ENCODE measurements at places on chromosomes 3 and 15.

- DNase-seq, result no peak
Observed at GRCh38 chr3:73036694-73037591, 24.5 kb upstream of the EBLN2 start.

DNA sequence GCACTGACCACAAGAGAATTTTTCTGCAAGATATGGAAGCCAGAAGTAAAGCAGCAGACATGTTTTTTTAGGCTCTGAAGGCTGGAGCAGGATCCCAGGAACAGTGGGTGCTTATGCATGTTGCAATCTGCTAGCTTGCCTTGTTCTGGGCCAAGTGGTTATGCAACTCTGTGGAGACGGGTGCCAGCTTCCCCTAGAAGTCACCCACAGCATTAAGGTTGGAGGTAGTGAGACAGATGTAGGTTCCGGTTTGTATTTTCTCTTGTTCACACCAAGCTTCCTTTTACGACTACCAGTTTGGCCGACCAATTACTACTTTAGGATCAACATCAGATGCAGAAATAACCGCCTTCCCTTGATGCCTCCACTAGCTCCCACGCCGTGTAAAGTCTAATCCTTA lies 11.1 kb downstream of the DPH3 start:
- no peak for DNase-seq

- DNase-seq, result no peak
Observed at GRCh38 chr15:95017666-95018328, 786.4 kb downstream of the MCTP2 start.

DNA sequence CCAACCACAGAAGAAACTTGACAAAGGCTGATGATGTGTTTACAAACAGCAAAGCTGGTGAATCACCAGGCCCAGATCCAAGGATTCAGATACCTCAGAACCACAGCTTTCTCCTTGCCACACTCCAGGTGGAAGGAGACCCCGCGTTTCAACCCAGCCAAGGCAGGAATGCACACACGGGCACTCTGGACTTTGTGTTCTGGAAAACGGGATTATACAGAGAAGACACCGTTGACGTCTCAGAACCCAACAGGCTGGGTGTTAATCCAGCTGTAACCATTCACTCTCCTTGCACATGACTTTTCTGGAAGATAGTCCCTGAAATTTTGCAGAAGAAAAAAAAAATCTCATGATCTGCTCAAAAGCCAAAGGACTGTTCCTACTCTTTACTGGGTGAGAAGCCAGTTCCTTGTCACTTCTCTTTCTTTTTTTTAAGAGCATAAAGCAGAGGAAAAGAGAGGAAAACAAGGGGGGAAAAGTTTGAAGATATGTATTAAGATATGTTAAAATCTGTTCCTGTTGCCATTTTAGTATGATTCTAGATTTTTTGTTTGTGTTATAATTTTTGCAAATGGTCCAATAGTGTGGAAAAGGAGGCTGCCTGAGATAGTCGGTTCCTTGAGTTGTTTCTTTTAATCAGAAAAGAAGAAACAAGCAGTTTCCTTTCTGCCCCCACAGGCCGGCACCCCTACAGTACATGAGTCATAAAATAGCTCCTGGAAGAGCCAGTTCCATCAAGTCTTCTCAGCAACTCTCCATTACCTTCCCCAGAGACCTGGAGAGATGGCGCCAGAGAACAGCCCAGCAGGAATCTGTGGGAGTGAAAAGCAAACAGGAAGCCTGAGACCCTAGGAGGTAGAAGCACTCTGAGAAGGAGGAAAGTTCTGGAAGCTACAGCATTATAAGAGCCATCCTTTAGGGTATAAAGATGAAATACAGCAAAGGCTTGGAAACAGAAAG lies 73.1 kb downstream of the RORA start:
- DNase-seq, result no peak

DNA sequence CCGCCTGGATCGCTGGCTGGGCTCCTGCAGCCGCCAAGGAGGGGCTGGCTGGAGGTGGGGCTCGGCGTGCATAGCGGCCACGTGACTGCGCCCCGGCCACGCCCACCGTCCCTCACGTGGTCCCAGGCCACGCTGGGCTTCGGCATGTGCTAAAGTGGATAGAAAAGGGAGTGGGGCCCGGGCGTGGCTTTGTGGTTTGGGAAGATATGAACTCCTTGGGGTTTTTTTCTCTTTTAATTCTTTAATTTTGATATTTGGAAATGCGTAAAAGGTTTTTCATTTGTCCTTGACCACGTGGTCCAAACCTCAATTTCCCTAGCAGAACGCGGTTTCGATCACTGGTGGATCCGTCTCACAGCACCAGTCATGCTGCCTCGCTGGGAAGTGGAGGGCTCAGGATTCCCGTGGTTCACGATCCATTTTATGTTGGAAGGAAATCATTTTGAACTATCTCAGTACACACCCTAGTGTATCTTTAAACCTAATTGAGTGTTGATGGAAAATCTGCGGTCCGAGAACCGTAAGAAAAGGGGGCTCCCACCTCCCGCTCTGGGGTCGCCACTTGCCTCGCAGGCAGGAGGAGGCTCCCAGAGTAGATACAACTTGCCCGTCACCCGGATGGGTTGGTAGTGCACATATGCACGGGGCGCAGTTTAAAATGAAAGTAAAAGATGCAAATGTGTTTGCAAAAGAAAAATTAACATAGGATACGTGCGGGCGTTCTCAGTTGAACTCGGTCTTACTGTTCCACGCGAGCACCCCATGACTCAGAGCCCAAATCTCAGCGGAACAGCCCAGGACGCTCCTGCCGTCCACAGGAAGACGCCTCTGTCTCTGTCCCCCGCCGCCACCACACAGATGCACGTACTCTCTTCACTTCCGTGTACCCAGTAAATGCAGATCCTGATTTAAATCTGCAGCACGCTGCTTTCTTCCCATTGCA lies 141.9 kb downstream of the PGPEP1L start:
- DNase-seq, result peak; percentile 64

DNA sequence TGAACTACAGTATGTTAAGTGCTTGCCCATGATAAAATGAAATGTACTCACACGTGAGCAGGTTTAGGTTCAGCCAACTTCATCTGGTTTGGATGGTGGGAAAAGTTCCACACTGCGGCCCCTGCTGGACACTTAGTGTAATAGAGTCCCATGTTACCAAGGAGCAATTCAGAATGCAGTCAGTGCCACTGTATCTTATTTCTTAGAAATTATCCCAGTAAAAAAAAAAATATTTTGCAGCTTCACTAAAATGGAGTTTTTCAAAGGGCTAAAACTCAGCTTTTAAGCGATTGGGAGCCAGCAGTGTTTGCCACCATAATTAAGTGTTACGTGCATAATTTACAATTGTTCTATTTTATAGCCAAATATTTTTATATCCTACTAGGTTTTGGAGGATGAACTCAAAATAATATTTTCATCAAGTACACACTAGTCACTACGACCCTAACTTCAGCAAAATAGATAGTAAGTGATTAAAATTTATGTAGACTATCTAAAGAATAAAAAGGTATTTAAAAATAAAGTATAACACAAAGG lies 371.7 kb upstream of the GBE1 start:
- DNase-seq, result peak; percentile 0

- DNase-seq, result no peak
Observed at GRCh38 chr3:16841904-16842271, 42.9 kb upstream of the PLCL2 start.

DNA sequence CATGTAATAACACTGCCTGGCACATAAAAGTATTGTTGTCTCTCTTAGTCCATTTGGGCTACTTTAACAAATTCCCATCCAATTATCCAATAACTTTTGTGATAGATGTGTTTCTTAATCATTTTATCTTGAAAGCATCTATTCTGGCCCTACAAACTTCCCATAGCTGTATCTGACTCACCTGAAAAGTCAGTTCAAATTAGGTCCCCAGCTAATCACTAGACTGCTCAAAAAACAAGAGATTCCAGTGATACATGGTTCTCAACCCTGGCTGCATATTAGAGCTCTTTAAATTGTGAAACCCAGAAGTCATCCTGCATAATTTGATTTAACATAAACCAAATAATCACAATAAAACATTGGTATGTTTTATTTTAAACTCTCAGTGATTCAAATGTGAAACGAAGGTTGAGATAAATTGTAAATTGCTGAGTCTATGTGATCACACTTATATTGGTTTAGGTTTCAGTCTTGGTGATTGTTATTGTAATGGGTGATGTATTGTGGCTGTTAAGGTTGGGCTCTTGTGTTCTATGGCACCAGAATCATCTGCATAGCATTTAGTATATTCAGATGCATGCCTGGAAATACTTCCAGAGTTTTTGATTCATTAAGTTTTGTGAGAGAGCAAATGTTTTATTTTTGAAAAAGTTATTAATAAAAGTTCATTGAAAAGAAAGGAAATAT lies 268.9 kb upstream of the KCNMB2 start:
- no peak for DNase-seq

- no peak for DNase-seq
Observed at GRCh38 chr15:51494411-51495314, 127.9 kb downstream of the DMXL2 start.

DNA sequence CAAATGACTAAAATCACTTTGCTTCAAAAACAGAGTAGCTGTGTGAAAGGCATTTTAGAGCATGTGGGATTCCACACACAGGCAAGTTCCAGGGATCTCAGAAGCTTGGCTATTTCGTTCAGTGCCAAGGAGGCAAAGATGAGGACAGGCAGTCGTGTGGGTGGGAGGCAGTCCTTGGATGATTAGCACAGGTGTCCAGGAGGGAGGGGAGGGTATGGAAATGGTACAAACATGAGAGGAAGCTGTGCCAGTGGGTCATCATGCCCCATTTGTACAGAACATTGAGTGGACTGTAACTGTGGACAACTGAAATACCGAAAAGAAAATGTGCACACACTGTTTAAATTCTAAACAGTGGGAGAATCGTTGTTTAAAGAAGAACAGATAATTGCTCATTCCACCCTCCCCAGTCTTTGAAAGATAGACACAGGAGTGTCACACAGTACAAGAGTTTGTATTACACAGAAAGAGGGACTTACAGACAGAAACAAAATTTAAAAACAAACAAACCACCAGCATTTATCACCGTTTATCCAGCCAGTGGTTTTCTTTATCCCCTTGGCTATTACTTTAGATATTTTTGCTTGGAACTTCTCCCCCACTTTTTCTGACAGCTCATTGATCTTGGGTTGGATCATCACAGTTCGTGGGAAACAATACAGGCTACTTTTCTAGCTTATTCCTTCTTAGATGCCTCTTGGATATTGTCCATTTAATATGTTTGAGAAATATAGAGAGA lies 122.9 kb downstream of the GREM1 start:
- DNase-seq, result no peak

DNA sequence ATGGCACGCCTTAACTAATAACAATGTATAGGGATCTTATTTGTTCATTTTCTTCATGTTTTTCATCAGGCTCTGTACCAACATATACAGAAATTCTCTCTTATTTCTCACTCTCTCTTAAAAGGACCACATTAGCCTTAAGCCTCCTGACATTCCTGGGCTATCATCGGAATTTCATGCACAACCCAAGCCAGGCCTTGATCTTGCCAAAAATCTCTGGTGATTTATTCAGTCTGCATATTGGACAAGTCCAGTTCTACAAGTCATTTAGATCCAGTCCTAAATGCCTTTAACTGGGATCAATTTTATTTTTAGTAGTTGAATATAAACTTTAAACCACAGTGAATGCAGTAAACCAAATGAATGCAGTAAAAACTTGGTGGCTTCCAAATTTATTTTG lies 385.4 kb downstream of the MECOM start:
- no peak for DNase-seq

DNA sequence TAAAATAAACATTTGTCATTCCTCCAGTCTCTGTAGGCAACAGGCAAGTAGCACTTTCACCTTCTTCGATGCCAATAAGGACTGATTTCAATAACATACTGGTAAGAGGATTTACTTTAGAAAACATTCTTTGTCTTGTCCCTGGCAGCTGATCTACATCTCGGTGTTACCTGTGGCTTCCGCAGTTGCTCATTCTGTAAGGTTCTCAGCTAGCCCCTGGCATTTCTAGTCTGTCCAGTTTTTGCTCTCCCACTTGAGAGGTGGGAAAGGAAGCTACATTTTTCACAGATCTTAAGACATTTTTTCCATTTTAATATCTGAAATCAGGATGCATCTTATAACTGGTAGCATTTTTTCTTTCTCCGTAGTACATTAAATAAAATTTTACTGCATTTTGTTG lies 19.7 kb upstream of the MAP6D1 start:
- no peak for DNase-seq

GRCh38 chr15:94416820-94417219 lies 185.5 kb downstream of the MCTP2 start:
- no peak for DNase-seq

GRCh38 chr3:155605571-155605970 lies 139.3 kb downstream of the PLCH1 start:
- no peak for DNase-seq

DNA sequence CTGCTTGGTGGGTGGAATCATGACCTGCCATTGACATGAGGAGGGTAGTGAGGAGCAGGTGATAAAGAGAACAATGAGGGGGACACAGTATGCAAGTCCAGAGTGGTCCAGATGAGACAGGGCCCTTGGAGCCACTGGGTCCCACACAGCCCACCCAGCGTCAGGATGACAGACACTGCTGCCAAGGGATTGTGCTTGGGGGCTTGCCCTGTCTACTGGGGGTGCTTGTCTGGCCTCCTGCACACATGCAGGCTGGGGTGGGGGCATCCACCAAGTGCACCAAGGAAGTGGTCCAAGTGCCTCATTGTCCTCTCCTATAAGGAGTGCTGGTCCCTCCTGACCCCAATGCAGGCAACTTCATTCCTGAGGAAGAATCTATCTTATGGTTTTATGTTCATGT lies 39.2 kb upstream of the CTSH start:
- DNase-seq, result no peak

GRCh38 chr15:39852250-39852649 lies 67.8 kb downstream of the GPR176 start:
- DNase-seq, result no peak

DNA sequence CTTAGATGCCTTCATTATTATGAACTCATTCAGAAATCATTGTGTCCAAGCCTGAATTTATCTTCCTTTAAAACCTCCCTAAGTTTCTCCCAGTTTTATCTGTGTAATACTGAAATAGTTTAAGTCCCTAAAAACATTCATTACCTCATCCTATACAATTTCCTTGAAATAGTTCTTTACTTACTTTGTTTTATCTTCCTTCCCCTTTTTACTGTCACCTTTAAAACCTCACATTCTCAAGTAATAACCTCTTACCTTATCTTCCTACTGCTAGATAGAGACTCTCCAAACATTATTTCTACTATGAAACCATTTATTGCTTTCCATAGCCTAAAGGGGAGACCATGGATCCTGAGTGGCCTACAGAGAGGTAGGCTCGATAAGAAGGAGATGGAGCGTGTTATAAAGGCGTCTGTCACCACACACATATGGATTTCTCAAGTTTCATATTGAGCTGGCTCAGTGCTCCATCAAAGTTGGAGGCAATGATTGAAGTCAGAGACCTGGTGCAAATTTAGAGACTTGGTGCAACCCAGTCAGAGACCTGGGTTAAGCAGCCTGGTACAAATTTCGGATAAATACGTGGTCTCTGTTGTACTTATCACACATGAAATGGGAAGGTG lies 140.4 kb downstream of the NFKBIZ start:
- DNase-seq, result no peak

DNA sequence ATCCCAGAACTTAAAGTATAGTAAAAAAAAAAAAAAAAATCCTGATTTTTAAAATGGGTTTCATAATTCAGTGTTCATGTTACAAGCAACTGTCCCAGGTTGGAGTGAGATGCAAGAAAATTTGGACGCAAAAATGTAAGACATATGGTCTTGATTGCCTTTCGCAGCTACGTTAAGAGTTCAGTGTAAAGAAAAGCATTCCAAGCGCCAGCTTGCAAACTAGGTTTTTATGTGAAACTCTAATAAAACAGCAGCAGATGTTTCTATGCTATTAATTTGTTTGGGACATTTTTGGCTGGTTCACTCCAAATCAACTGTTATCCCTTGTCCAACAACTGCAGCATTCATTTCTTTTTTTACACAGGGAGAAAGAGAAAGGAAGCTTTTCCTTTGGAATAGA lies 957.8 kb downstream of the ROBO1 start:
- no peak for DNase-seq

Data from stimulated activated CD4-positive, alpha-beta T cell treated with anti-CD3 and anti-CD28 coated beads, Interleukin-2, amount 100 ng/mL, for 4 hours (primary cell).